Peyer's patch (tissue), 4 donors: ENCODE measurements at places on chromosomes 16 and 17. TPM values are rescaled to one million over a fixed set of nuclear protein-coding genes. Genes with fewer than 3 reads are reported as not detected.

The SLC12A3 gene
- not detected for total RNA-seq

The MARF1 gene
- 39.1 TPM for total RNA-seq

The USP10 gene
- total RNA-seq: 48.0 TPM

The SLC6A2 gene
- not detected for total RNA-seq

The HSD11B2 gene
- 116 TPM for total RNA-seq

The CCT6B gene
- total RNA-seq: 5.0 TPM

The ASGR1 gene
- 0.94 TPM for total RNA-seq

The GNGT2 gene
- not detected for total RNA-seq

The MYH11 gene
- 39.2 TPM for total RNA-seq

The MT1M gene
- 252 TPM for total RNA-seq
